ENCODE measurements at places on chromosomes 1 and 21.
A peak's percentile ranks its signal among the peaks of the same experiment; 100 is the strongest.

DNA sequence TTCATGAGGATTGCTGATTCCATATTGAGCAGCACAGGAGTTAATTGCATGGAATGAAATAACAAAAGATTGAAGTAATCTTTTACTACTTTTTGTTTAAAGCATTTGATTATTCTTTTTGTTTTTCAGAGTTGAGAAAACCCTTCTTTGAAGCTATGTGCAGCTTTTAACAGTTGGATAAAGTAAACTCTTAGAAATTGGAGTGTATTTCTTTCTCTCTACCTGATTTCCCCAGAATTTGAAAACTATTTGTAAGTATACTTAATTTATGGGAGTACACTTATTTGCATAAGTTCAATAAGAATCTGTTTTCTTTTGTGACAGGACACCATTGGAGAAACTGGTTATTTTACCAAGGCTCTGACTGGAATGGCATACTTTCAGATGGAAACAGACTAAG lies 133.6 kb downstream of the TRIM33 start:
- DNase-seq: no peak

DNA sequence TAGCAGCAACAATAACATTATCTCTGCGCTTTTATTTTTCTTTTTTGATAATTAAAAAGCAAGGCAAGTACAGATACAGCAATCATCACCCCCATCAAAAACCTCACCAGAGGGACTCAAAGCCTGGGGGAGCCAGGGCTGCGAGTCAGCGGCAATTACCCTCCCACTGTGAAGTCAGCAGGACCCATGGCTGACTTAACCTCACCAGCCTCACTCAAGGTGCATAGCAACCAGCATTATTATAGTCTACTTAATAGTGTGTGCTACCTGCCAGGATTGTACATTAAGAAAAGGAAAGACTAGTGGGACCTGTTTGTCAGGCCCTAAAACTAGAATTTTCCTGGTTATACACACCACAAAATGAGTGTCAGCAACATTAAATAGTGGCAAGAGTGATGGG lies 28.9 kb upstream of the SERBP1 start:
- no peak for DNase-seq

GRCh38 chr1:184865831-184866230 lies 108.5 kb downstream of the NIBAN1 start:
- DNase-seq: no peak

DNA sequence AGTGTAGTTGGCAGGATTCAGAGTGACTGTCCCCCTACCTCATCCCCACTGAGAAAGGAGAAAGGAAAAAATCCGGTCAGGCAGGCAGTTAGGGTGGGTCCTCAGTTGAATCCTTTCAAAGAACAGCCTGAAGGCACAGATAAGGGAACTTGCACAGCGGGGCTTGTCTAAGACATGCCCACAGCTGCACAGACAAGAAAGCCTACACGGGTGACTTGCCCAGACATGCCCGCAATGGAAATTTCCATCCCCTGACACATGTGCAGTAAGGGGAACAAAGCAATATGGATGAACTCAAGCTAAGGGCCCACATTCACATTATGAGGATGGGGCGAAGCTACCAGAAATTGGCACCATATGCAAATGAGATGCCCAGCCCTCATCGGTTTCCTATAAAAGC lies 82.5 kb downstream of the DESI2 start:
- DNase-seq: no peak

DNA sequence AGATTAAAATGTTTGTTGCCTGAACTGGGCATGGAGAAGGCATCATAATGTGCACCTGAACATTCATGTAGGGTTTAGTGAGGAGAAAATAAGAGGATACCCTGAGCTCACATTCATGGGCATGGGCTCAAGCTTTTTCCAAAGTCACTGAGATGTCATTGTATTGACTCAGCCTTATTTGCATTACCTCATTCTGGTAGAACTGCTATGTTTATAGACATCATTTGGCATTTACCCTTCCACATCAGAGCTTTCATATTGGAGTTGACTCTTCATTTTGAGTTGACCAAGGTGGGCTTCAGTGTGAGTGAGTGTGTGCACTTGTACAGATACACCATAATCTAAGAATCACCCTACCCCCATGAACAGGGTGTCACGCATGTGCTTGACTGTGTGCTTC lies 143.2 kb downstream of the PBX1 start:
- no peak for DNase-seq

DNA sequence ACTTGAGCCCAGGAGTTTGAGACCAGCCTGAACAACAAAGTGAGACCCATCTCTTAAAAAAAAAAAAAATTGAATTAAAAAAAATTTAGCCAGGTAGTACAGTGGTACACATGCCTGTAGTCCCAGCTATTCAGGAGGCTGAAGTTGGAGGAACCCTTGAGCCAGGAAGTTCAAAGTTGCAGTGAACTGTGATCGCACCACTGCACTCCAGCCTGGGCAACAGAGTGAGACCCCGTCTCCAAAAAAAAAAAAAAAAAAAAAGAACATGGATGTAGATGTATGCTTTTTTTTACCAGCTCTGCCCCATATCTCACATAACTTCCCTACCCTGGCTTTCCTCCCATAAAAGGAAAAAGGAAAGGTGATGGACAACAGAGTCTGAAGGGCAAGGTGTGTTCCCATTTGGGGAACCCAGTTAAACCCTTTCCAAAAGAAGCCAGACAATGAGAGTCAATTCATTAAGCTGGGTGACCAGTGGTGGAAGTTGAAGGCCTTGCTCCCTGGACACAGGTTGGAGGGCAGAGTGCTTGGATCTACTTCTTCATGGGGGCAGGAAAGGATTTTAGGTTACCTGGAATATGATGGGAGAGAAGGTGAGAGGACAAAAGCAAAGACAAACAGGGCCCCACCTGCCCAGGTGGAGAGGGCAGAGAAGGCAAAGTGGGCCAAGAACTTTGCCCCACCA lies 2.9 kb downstream of the KRTCAP2 start:
- DNase-seq: no peak

DNA sequence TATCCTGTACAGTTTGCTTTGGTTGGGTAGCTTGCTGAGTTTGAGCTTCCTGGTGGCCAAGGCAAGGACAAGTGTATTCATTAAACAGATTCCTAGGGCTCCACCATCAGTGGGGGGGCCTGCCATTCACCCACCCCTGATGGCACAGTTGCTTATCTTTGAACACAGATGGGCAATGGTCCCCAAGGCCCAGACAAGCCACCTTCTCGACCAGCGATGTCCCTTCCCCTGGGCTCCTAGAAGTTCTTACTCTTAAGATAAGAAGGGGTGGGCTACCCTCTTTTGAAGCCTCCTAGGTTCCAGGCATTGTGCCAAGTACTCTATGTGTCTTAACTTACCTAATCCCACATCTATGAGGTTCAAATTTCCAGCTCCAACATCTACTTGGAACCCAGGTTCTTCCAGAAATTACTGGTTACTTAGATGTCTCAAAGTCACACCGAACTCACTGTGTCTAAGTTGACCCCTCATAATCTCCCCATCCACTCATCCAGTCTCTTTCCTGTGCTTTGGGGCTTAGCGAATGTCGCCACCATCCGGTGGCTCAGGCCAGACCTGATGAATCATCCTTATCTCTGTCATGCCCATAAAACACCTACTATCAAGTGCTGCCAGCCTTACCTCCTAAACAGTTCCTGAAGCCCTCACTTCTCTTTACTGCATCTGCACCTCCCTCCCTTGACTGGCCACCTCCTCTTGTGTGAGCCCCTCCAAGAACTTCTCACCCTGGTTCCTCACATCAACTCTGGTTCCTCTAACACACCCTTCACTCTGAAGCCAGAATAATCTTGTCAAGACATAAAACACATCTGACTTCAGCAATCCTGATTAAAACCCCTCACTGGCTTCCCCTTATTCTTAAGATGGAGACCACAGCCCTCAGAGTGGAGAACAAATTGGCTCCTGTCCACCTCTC lies 50.1 kb downstream of the KLHDC7A start:
- no peak for DNase-seq

DNA sequence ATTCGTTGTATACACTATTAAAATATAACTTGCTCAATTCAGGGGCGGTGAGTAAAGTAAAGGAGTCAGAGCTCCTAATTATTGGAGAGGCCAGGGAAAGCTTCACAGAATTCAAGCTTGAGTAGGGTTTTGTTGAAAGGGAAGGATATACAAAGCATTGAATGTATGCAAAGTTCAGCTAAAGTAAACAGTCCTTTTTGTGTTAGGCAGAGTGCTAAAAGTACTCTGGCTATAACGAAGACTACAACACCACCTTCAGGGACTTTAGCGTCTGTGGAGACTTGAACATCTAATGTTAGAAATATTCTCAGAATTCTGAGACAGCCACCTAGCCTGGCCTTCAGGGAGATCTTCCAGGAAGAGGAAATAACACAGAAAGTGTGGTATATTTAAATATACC lies 1.1 kb downstream of the FALEC start:
- peak; percentile 39 for DNase-seq

DNA sequence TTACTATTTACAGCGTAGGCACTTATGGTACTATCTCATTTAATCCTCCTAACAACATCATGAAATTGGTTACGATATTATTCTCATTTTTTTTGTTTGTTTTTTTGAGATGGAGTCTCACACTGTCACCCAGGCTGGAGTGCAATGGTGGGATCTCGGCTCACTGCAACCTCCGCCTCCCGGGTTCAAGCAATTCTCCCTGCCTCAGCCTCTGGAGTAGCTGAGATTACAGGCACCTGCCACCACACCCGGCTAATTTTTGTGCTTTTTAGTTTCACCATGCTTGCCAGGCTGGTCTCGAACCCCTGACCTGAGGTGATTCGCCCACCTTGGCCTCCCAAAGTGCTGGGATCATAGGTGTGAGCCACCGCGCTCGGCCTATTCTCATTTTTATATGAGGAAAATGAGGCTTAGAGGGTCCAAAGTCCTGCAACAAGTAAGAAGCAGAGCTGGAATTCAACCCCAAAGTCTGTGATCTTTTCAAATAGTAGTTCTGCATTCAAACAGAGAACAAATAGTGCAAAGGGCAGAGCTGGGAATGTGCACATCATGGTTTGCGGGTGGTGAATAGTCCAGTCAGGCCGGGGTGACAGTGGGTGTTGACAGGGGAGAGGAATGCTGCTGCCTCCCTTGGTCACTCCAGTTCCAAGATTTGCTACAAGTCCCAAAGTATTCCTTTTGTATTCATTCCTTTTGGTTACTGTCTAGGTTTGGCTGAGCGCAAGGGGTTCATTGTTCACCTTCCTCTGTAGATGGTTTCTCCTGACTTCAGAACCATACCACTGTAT lies 4.6 kb downstream of the PRUNE1 start:
- DNase-seq: no peak

GRCh38 chr1:205301205-205301821 lies 20.2 kb downstream of the NUAK2 start:
- DNase-seq: peak; percentile 85

DNA sequence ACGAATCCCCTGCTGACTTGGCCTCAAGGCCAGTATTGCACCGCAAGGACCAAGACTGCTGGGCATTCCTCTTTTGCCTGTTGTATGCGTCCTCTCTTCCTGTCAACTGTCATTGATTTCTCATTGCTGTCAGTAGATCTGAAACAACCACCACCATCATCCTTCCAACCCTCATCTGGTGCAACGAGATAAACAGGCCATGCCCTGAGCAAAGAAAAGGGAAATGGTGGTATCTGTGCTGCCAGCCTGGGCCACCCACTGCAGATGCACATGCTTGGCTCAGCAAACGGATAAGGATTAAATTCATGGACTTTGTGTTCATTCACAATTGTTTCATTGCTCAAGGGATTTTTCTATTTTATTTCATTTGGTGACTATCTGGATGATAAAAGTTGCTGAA lies 13.6 kb downstream of the OXCT2 start:
- no peak for DNase-seq

DNA sequence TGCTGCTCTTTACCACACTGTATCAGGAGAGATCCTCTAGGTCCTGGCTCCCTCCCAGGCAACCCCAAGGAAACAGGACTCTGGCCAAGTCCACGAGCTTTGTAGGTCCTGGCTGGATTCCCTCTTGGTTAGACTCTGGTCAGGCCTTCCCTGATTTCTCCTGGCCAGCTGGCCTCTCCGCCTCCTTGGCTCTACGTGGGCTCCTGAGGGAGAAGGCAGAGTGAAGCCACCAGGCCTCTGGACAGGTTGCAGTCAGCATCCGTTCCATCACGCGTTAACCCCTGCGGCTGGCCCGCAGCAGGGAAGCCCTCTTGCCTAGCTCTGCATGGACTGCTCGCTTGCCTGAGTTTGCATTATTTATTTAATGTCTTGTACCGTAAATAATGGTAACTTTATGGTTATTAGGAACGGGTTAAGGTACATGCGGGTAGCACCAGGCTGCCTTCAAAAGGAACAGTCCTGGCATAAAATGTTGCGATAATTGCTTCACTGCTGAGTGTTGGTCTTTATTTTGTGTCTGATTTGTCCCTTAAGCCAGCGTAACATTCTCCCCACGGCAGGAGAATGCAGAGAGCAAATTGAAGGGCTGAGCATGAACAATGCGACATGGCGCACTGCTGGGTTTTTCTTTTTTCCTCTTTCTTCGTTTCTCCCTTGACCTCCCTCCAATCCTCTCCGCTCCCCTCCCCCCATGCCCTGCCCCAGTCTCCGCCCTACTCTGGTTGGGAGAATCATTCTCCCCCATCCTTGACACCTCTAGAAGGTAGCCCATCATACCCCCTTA lies 100.3 kb downstream of the RNF220 start:
- DNase-seq: no peak

GRCh38 chr1:203509135-203509534 lies 15.2 kb downstream of the OPTC start:
- no peak for DNase-seq

GRCh38 chr1:59601041-59601441 lies 213.7 kb upstream of the HOOK1 start:
- DNase-seq: no peak

GRCh38 chr1:9957726-9958125 lies 14.5 kb downstream of the NMNAT1 start:
- no peak for DNase-seq

GRCh38 chr21:28789523-28789922 lies 203.2 kb downstream of the LTN1 start:
- no peak for DNase-seq

DNA sequence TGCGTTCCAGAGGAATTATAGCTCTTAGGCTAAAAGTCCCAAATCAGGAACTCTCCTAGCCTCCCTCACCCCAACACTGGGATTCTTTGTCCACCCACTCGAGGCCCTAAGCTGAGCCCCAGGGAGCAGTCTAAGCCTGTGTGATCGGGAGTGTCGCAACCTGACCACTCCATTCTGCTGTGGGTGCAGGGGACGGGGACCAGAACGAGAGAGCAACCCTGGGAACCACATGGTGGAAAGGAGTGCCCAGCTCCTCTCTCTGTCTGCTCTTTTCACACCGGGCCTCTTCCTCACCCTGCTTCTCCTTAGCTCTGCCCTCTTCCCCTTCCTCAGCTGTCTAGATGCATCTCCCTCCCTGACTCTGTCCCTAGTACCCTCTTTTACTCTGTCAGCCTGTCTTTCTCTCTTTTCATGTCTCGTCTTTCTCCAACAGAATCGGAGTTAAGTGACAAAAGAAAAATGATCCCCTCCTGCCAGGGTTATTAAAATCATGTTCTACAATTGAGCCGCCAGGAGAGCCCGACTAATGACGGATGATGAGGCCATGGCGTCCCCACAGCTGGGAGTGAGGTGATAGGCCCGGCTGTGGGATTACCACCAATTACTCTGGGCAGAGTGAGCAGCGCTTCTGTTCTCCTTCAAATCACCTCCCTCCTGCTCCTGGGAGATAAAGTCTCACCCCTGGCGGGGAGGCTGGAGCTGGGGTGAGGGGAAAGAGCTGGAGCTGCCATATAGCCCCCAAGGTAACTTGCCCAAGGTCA lies 34.5 kb upstream of the CSF3R start:
- no peak for DNase-seq

GRCh38 chr1:212589446-212589845 lies 19.1 kb upstream of the ATF3 start:
- DNase-seq: no peak
